ENCODE measurements at places on chromosomes 13 and 19.
A peak's percentile ranks its signal among the peaks of the same experiment; 100 is the strongest.

DNA sequence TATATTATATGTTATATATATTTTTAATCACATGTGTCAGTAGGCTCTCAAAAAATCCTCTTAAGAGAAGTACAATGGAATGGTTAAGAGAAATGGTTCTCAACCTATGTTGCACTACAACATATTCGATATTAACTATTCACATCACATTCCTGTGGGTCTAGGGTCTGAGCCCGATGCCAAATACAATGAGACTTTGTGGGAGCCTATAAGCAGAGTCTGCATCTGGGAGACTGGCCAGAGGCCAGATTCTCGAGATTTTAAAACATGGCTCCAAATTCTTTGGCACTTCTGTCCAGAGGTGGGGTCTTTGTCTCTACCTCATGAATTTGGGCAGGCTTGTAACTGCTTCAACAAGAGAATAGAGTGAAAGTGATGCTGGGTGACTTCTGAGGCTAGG is 79.4 kb upstream of the NBEA start:
- DNase-seq: no peak

DNA sequence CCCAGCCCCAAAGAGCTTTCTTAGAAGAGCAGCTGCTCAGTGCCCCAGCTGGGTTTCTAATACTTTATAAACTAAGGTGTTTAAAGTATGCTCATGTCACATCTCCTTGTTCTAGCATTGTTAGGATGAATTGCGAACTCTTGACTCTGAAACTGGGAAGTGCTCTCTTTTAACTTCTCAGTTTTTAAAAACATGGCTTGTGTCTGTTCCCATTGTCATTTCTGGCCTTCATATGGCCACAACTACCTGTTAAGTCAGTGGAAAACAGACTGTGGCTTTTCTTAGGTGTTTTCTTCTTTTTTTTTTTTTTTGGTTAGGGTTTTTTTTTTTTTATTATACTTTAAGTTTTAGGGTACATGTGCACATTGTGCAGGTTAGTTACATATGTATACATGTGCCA is 164.7 kb downstream of the KCNRG start:
- DNase-seq: no peak

- no peak for DNase-seq
Observed at GRCh38 chr13:67445436-67445835, 215.3 kb upstream of the PCDH9 start.

- DNase-seq: peak; percentile 30
Observed at GRCh38 chr19:36113894-36114720, 568 bp downstream of the POLR2I start.

DNA sequence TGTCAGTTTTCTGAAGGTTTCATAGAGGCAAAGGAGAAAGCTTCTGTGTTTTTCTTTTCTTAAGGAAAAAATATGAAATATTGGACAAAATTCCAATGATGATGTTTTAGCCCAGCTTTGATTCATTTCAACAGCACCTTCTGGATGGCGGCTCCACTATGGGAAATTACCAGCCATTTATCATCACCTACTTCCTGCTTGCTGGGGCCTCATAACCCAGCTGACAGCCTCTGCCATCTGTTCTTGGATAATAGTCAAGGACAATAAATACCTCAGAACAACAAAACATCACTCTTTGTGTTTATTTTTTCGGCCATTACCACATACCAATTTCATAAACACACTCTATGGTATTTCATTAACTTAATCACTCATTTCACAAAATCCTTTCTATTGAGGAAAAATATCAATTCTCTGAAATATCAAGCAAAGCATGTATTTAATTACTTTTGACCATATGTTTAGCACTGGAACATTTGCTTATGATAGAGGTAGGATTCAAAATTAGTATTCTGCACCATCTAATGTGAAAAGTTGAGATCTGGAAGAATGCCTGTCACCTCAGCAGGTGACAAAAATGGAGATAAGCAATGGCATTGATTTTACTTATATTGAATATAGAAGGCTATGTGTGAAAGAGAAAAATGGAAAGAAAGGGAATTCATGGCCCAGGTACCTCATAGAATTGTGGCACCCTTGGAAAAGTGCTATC is 629.7 kb downstream of the LIG4 start:
- no peak for DNase-seq

DNA sequence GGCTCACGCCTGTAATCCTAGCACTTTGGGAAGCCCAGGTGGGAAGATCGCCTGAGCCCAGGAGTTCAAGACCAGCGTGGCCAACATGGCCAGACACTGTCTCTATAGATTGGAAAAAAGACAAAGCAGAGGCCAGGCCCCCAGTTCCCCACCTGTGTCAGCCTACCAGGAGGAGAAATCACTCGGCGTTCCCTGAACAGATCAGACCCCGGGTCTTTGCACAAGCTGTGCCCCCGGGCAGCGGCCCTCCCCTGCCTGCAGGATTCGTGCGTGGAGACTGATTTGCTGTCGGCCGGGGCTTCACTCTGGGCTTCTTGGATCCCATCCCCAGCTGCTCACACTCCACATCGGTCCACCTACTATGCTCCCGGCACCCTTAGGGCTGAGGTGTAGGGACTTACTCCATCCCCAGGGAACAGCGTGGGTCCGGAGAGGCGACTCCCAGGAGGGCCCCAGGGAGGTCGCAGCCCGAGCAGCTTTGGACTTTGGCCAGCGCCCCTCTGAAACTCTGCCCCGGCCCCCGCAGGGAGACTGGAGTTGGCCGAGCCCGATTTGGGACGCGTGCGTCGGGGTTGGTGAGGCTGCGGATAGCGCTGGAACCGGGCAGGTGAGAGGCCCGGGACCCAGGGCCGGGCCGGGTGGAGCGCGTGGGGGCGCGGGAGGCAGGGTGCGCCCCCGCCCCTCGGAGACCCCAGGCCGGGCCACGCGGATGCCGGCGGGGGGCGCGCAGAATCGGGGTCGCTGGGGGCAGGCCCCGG is 515 bp upstream of the EFNA2 start:
- no peak for DNase-seq

DNA sequence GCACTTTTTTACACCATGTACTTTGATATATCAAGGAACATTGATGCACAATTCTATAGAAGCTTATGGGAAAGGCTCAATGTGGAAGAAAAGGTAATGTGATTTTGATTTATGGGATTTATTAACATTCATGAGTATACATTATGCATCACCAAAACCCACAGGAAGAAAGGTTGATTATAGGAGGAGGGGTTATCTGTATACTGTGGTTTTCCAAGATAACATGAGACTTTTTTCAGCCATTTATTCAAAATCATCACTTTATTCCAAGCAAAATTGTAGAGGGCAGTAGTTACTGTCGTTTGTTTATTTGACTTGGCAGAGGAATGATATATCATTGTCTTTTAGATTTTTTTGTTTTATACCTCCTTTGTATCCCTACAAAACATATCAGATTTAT is 54.9 kb downstream of the WDFY2 start:
- DNase-seq: no peak

GRCh38 chr19:38970664-38971532 is 4.6 kb downstream of the FBXO17 start:
- DNase-seq: no peak

GRCh38 chr19:2767688-2768087 is 15.4 kb downstream of the SGTA start:
- DNase-seq: no peak

DNA sequence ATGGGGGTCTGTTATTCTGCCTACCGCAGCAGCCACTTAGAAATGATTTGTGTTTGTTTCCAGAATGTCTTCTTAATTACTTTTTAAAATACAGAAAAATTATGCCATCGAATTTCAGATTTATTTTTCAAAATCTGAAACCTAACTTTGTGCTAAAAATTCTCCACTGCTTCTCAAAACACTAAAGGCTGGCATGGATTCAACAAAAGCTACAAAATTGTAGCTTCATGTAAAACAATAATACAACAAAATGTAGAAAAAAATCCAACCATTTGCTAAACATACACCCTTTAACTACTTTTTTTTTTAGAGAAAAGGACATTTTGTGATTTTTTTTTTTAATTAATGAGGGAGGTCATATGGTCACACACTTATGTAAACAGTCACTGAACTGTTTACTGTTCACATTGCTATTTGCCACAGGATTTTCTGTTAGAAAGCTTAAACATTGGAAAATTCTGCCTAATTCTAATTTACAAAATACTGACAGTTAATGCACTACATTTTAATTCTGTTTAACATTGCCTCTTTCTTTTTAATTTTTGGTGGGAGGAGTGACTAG is 606.6 kb downstream of the DCT start:
- DNase-seq: no peak

GRCh38 chr19:14096272-14096992 is 5.9 kb upstream of the SAMD1 start:
- no peak for DNase-seq

GRCh38 chr19:43465468-43466120 is at the start of gene LYPD3:
TSS of gene LYPD3 (minus strand) at chr19:43465608. CDS start at chr19:43465571, 37 bp downstream.
- peak; percentile 89 for DNase-seq

- no peak for DNase-seq
Observed at GRCh38 chr13:21427741-21428140, 31.4 kb downstream of the ZDHHC20 start.

DNA sequence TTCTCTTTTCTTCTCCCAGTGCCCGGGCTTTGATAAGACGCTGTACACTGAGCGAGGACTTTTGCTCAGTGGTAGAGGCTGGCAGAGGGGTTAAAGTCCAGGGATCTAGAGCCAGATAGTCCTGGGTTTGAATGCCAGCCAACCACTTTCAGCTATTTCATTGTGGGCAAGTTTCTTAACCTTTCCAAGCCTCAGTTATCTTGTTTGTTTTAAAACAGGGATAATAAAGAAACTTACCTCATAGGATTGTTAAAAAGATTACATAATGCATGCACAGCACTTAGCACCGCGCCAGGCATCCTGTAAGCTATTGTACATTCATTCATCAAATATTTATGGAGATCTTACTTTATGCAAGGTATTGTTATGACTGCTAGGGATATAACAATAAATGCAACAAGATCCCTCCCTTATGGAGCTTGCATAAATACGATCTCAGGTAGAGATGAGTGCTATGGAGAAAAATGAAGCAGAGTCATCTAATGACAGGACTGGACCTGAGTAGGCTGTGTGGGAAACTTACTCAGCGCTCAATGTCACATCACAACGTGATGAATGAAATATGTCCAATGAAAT is 70.8 kb downstream of the LNX2 start:
- no peak for DNase-seq

DNA sequence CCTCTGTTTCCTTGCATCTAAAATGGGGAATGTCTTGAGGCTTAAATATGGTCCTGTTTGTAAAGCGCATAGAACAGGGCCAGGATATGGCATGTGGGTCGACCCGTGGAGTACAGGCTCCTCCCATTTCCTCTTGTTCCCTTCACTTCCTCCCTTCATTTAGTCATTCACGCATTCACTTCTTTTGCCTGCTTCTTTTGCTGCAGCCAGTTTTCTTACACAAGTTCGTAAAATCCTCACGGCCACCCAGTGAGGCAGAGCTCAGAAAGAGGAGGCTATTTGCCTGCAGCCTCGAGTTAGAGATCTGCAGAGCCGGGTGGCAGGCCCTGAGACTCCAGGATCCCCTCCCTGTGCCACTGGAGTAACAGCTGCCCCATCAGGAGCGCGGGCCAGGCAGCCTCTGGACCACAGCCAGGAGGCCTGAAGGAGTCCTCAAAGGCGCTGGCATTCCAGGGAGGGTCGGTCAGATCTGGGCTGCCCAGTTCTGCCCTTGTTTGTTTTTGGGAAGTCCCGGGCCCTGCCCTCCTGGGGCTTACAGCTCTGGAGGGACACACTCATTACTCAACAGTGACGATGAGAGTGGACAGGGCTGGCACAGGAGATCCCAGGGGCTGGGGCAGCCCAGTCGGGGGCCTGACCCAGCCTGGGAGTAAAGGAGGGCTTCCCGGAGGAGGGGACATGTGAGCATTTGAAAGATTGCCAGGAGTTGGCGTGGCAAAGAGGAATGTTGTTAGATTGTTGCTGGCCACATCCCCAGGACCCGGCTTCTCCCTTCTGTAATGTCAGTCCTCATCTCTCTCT is 4.6 kb downstream of the PPP5C start:
- DNase-seq: peak; percentile 18

- DNase-seq: peak; percentile 70
Observed at GRCh38 chr19:35644987-35645679, 3.0 kb upstream of the COX6B1 start.

- no peak for DNase-seq
Observed at GRCh38 chr19:29397748-29398147, 128.0 kb upstream of the VSTM2B start.

DNA sequence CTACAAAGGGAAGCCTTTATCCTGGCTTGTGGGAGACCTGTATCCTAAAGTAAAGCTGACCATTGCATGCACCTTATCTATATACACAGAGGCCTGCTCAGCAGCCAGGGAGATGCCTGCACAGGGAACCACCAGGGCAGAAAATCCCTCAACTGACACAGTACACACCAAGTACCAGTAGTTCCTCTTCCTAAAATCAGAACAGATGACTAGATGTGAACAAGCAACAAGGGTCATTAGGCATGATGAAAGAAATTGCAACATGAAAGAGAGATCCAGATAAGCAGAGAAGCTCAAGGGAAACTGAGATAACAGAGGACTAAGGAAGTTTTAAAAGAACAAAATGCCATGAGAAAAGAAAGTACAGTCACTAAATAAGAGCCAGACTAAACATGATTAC is 39.7 kb upstream of the SLC7A9 start:
- no peak for DNase-seq

DNA sequence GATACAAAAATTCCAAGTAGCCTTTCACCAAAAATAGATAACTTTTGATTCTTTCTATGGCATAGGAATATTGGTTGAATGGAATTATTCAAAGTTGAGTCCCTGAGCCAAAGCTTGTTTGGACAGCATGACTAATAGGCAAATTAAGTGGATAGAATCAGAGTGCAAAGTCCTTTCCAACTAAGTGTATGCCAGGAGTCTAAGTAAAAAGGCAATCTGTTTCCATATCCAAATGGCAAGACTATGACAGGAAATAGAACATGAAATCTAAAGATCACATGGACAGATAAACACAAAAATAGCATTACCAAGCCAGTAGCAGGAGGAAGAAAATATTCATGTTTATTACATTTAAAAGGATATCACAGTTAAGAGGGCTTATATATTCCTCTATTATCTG is 804.6 kb downstream of the SLITRK6 start:
- DNase-seq: no peak

DNA sequence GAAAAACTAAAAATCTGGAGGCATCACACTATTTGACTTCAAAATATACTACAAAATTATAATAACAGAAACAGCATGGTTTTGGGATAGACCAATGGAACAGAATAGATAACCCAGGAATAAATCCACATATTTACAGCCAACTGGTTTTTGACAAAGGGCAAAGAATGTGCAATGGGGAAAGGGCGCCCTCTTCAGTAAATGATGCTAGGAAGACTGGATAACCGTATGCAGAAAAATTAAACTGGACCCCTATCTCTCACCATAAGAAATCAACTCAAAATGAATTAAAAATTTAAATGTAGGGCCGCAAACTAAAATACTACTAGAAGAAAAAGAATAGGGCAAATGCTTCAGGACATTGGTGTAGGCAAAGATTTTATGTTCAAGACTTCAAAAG is 440.5 kb upstream of the SGCG start:
- DNase-seq: no peak

- DNase-seq: no peak
Observed at GRCh38 chr13:110536006-110536693, 25.4 kb downstream of the RAB20 start.

DNA sequence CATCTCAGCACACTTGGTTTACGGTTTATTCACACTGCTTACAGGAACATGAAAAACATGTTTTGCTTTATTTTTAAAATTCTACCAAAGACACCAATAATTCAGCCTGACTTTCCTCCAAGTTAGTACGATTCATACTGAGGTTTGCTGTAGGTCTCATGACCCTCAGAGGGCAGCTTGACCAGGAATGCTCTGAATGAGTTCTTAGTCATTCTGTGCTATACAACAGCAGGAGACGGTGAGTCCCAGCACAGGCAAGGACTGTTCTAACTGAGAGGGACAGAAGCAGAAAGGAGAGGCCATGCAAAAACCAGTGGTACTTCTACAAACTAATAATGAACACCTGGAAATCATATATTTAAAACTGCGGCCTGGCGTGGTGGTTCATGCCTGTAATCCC is 6.4 kb downstream of the GRTP1 start:
- DNase-seq: no peak

All from T47D (cell line).